ENCODE measurements at places on chromosomes 3 and 15.

DNA sequence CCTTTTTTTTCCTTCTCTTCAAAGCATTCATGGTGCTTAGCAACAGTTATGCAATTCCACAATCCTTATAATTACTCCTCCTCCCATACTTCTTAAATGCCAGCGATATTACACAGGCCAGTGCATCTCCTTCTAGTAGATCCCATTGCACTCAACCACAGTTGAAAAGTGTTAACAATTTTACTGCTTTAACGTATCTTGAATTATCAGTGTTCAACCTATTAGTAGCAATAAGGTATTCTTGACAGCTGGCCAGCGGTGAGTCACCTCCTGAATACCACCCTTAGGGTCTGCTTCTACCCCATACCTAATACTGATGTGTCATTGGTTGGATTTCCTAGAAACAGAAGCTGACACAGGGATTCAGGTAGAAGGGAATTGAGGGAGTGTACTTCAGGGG lies 24.0 kb upstream of the TEX9 start:
- DNase-seq = peak; percentile 4

DNA sequence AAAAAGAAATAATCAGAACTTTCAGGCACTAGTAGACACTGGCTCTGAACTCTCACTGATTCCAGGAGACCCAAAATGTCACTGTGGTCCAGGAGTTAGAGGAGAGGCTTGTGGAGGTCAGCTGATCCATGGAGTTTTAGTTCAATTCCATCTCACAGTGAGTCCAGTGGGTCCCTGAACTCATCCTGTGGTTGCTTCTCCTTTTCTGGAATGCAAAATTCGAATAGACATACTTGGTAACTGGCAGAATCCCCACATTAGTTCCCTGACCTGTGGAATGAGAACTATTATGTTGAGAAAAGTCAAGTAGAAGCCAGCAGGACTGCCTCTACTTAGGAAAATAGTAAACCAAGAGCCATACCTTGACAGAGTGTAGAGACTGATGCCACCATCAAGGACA lies 87.3 kb upstream of the OXTR start:
- no peak for DNase-seq

- DNase-seq = no peak
Measured at GRCh38 chr3:116835658-116836057, 126.1 kb downstream of the TUSC7 start.

- DNase-seq = no peak
Measured at GRCh38 chr15:32998979-32999672, 195.4 kb downstream of the FMN1 start.

GRCh38 chr15:74451861-74452835 lies 8.8 kb downstream of the UBL7 start:
- DNase-seq = no peak

GRCh38 chr3:122560680-122561079 lies 3.4 kb downstream of the PARP9 start:
- DNase-seq = peak; percentile 70

GRCh38 chr15:78052545-78052944 lies 25.0 kb downstream of the TBC1D2B start:
- DNase-seq = no peak

DNA sequence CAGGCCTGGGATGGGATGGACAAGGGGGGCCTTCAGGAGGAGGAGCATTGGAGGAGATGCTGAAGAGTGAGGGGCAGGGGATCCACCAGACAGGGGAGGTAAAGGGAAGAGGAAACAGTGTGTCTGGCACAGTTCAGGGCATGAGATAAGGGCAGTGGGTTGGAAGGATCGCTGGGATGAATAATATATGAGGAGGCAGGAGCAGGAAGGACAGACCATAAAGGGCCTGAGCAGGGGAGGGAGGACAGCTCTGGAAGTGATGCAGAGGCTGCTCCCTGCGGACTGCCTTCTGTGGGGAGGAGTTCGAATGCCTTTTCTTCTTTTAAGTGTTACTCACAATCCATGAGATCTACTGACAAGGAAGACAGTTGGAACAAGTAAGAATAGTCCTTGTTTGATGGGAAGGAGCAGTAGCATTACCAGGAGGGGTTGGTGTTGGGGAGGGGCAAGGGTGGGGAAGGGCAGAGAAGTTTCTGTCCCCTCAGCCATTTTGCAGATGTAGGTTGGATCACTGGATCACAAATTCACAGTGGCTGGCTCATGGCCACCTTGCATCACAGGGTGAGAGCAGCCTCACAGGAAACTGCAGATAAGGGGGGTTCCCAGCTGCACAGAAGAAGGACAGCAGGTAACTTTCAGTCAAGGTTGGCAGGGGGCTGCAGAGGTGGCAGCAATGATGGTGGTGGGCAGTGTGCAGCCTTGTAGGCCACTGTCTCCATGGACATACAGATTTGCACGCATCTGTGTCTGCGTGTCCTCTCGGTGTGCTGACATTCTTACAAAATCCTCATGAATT lies 91.9 kb upstream of the SNRPN start:
- no peak for DNase-seq

DNA sequence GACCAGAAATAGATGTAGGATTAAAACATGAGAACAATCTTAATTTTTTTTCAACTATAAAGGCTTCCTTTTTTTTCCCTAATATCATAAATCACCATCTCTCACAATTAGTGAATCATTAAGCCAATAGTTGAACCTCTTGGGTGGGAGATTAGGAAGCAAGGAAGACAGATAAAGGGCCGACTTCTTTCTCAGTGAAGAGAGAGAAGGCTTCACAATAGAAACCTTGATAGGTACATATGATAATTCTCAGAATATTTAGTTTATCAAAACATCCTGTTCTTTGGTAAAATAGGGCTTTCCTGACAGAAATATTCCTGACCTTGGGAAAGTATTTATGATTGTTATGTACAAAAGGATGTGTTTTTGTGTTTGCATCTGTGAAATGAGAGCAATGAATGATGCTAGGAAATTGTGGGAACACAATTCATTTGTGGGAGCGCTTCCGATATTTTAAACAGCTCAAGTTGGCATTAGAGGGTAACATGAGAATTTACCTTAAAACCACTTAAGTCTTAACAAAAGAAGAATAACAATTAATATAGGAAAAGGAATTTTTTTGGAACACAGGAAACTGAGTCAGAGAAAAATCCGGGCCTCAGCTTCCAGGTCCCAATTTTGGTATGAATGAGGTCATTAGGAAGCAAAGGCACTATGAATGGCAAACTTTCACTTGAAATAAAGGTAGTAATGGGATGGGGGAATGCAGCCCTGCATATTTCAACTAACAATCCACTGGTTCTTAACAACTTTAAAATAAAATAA lies 263.2 kb upstream of the TGFBR2 start:
- DNase-seq = no peak

DNA sequence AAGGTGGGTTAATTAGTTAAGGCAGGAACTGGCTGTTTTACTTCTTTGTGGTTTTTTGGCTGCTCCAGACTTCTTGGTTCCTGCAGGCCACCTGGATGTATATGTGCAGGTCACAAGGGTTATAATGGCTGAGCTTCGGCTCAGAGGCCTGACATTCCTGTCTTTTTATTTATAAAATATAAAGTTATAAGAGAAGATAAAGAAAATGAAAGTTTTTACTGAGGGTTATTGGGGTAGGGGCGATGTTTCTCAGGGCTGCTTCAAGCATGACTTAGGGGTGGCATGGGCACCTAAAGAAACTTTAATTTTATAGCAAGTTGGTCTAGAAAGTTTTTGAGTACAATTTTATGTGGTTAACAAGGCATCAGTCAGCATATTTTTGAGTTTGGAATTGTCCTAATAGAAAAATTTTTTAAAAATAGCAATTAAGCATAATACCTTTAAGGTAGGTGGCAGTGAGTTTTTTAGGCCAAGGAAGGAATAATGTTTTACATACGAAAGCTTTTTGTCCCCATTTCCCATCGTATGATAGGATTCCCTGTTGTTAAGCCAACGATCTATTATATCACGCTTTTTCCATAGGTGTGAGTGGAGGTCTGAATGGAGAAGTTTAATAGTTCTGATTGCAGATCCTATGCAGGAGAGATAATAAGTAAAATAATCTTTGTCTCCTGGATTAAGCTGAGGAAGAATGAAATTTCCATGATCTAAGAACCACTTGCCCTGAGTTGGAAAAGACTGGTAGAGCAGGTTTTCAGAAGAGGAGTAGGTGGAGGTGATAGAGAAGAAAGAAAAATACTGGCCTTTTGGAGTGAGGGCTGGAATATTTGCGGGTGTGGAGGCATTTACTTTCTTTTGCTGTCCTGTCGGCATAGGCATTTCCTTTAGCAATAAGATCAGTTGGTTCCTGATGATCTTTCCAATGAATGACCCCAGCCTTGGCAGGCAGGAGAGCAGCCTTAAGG lies 10.1 kb downstream of the STRIT1 start:
- DNase-seq = no peak

DNA sequence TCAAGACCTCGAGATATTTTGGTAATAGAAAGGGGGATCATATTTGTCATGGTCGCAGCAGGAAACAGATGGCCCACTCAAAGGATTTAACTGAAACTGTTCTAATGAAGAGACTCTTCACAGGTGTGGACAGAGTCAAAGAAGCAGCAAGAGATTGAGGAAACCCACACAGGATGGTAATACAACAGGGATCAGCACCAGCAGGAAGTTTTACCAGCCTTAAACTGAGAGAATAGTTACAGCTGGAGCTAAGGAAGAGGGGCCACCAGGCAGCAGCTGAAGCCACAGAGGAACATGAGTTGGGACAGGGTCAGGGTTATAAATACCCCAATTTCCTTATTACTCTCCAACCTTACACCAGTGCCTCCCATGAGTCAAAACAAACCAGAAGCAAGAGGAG lies 131.8 kb upstream of the UBE2E2 start:
- no peak for DNase-seq

DNA sequence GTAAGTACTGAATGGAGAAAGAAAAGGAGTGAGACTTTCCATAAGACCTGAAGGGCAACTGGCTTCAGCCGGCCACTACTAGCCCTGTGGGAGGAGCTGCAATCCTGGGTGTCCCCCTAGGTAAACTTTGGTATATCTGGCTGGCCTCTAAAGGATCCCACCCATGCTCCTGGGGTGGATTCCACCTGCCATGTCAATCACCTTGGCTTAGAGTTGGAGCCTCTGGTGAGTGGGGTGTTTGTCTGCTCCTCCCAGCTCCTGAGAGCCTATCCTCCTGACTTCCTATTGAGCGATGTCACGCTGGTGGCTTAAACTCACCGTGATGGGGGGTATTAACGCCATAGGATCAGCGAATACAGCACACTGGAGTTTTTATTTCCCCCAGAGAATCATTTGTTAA lies 2.6 kb downstream of the SPTBN5 start:
- no peak for DNase-seq

DNA sequence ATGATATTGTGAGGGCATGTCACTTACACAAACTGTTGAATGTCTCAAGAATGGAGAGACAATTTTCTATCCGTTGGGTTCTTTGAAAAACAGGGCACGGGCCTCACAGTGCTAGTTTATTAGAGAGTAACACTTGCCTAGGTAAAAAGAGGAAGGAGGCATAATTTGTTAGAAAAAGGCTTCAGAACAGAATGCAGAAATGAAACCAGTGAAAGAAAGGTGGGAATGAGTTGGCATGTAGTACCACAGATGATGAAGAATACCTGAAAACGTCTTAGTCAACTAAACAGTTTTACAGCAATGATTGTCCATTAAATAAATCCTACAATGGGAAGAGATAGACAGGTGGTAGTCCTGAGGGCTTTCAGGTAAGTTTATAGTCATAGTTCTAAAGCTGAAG lies 1399.7 kb upstream of the CADM2 start:
- DNase-seq = no peak

- no peak for DNase-seq
Measured at GRCh38 chr3:141294301-141294700, 62.7 kb downstream of the PXYLP1 start.

GRCh38 chr3:37944391-37944842 lies 46.2 kb upstream of the VILL start:
- peak; percentile 47 for DNase-seq

- DNase-seq = no peak
Measured at GRCh38 chr3:73235768-73236167, 174.3 kb downstream of the EBLN2 start.

GRCh38 chr3:195700319-195700718 lies 20.5 kb upstream of the MUC20 start:
- no peak for DNase-seq

- no peak for DNase-seq
Measured at GRCh38 chr15:73838831-73839426, 34.4 kb upstream of the TBC1D21 start.

- DNase-seq = no peak
Measured at GRCh38 chr3:27025718-27026117, 343.5 kb downstream of the NEK10 start.

DNA sequence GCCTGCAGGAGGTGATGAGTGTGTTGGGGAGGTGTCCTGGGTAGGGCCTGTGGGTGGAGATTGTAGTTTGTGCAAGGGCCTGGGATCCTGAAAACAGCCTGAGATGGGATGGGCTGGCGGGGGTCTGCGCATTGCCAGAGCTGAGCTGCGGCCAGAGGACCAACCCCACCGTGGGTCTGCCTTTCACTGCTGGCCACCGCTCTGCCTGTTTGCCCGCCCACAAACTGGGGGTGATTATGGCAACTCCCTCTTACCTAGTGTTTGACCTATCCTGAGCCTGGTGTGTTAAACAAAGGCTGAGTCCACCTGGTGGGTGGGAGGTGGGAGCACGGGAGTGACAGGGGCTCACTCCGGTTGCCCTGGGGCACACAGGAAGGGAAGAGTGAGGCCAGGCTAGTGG lies 9.8 kb downstream of the ABTB1 start:
- no peak for DNase-seq

GRCh38 chr3:184016811-184017671 lies 643 bp downstream of the ABCC5 start:
- DNase-seq = peak; percentile 38

DNA sequence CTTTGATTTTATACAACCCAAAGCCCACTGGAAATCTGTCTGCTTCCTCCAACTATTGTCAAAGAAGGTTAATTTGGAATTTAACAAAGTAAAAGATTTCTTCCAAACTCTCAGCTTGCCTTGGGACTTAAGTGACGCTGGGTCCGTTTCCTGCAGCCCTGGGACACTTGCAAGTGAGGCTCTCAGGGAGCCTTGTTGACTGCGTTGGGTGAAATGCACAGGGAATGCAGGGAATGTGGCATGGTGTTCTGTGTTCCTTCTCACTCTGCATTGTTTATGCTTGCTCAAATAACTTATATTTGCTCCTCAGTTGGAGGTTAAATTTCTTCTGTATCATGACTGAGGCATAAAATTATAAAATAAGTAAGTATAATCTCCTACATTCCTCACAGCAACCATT lies 60.9 kb upstream of the TJP1 start:
- peak; percentile 70 for DNase-seq

GRCh38 chr3:19293295-19293694 lies 145.0 kb downstream of the KCNH8 start:
- no peak for DNase-seq

- peak; percentile 24 for DNase-seq
Measured at GRCh38 chr3:126476166-126477060, 722 bp upstream of the ZXDC start.

DNA sequence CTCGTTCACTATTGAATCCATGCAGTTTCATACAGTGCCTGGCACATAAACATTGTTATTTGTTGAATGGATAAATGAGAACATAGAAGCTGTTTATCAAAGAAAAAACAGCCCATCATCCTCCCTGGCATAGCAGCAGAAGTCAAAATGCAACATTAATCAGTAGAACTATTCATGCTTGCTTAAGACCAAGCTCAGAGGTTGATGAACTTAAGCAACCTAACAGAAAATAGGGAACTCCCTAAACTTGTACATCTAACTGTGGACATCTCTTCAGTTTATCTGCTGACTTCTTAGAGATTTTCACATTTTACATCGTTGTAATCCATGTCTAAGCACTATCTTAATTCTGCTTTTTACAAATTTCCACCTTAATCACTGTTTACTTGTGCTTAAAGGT lies 29.2 kb downstream of the SENP8 start:
- peak; percentile 50 for DNase-seq
